Stimulated activated CD8-positive, alpha-beta memory T cell treated with anti-CD3 and anti-CD28 coated beads, Interleukin-2, amount 100 ng/mL, for 1 hour (primary cell): ENCODE measurements at places on chromosomes 3 and 15.

GRCh38 chr15:32641517-32642059 is at the start of gene SCG5:
Gene SCG5 (plus strand): TSS chr15:32641710. CDS start chr15:32643593, 1,883 bp downstream.
- no peak for DNase-seq

GRCh38 chr3:39414421-39414907 is 7.9 kb downstream of the RPSA start:
- DNase-seq = no peak

GRCh38 chr15:77144492-77145070 is 73.7 kb upstream of the TSPAN3 start:
- no peak for DNase-seq

GRCh38 chr3:52119826-52120225 is 34.4 kb downstream of the POC1A start:
- no peak for DNase-seq

DNA sequence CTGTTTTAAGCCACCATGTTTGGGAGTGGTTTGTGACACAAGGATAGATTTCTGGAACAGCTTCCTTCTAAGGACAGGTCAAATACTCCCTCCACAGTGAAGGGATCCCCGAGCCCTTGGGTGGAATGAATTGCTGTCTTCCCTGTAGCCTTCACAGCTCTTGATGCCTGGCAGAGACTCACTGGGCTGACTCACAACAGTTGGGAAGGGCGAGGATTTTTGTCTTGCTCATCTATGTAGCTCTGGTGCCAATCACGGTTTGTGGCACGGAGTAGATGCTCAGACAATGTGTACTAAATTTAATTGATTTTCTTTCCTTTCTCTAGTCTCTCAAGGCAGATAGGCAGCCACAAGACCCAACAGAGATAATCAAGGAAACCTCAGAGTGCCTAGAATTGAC is 27.0 kb downstream of the CRYGS start:
- no peak for DNase-seq

DNA sequence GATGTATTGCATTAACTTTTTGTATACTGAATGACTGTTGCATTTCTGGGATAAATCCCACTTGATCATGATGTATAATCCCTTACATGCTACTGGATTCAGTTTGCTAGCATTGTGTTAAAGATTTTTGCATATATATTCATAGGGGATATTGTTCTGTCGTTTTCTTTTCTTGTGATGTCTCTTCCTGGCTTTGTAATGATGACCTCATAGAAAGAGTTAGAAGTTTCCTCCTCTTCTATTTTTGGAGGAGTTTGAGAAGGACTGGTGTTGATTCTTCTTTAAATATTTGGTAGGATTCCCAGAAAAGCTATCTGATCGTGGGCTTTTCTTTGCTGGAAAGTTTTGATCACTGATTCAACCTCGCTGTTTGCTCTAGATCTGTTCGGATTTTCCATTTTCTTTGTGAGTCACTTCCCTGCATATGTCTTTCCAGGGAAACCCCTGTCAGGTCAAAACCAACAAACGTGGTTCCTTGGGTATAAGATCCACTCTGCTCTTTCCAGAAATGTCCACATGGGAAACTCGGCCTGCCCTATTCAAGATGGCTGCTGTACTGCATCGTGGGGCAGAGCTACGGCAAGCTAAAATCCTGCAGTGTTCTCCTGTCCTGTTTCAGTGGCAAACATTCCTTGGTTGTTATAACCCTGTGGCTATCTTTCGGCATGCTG is 120.4 kb downstream of the GABRG3 start:
- no peak for DNase-seq

DNA sequence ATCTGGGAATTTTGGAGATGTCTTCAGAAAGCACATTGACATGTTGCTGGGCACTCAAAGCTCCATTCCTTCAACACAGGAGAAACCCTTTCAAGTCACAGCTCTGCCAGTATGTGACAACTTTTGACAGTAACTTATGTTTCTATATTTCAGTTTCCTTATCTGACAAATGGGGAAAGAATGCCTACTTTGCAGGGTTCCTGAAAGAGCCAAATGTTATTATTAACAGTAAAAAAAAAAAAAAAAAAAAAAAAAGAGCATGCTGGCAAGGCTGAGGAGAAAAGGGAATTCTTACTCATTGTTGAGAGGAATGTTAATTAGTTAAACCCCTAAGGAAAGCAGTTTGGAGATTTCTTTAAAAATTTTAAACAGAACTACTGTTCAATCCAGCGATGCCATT is 272.5 kb upstream of the TGFBR2 start:
- DNase-seq = no peak

- no peak for DNase-seq
Observed at GRCh38 chr3:136938334-136938733, 19.4 kb upstream of the IL20RB start.

- no peak for DNase-seq
Observed at GRCh38 chr3:119626196-119626595, 28.5 kb downstream of the PLA1A start.

GRCh38 chr3:138861798-138862197 is 27.1 kb upstream of the PIK3CB start:
- DNase-seq = no peak

DNA sequence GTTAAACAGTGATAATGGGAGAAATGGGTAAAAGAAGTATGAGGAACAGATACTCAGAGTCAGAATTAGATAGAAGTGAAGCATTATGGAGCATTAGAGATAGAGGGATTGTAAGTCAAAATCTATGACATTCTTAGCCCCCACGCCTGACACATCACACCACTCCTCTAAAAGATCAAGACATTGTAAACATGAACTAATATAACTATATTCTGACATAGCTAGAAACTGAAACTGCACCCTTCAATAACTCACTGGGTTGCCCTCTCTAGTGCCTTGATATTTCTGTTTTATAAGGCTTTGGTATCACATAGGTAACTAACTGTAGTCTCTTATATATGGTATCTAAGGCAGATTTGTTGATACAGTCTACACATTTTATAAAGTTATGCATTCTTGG is 684.3 kb upstream of the DPPA4 start:
- DNase-seq = no peak

- no peak for DNase-seq
Observed at GRCh38 chr3:70180664-70181063, 131.8 kb downstream of the MDFIC2 start.

- no peak for DNase-seq
Observed at GRCh38 chr15:80288131-80288530, 36.1 kb upstream of the CTXND1 start.

GRCh38 chr15:31262901-31263671 is 63.5 kb upstream of the KLF13 start:
- DNase-seq = no peak

DNA sequence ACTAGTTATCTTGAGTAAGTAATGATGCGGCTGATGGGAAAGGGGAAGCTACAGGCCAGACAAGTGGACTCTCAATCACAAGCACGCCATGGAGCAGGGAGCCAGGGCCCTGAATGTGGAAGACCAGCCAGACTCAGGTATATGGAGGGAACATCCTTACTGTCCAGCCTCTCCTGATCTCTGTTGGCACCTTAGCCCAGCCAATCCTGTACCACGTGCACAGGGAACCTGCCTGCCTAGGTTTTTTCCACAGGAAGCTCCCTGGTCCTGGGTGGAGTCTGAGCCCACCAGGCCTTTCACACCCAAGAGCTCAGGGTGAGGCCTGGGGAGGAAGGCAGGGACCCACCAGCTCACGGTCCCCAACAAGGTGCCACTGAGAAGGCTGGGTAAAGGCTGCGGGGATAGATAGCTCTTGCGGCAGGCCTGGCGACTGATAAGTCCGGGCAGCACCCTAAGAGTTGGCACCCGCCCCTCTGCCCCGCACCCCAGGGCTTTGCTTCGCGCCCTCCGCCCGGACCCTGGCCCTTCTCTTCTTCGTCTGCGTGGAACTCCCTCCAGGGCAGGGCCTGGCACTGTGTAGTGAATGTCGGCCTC is 933 bp upstream of the APEH start:
- no peak for DNase-seq

DNA sequence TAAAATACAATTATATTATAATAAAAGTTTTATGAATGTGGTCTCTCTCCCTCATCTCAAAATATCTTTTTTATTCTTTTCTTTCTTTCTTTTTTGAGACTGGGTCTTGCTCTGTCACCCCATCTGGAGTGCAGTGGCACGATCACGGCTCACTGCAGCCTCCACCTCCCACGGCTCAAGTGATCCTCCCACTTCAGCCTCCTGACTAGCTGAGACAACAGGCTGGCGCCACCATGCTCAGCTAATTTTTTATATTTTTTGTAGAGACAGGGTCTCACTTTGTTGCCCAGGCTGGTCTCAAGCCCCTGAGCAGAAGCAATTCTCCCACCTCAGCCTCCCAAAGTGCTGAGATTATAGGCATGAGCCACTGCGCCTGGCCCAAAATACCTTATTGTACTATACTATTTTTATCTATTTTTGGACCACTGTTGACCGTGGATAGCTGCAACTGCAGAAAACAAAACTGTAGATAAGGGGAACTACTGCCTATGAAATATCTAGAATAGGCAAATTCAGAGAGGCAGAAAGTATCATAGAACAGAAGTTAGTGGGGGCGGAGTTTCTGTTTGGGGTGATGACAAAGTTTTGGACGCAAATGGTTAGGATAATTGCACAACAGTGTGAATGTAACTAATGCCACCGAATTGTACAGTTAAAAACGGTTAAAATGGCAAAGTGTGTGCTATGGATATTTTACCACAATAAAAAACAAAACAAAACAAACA is 66.6 kb downstream of the SLC12A8 start:
- DNase-seq = no peak

GRCh38 chr3:51401735-51402134 is 10.7 kb downstream of the RBM15B start:
- DNase-seq = no peak

GRCh38 chr15:90598031-90598577 is 68.4 kb downstream of the CRTC3 start:
- no peak for DNase-seq

GRCh38 chr3:185439745-185440466 is 58.9 kb downstream of the TMEM41A start:
- DNase-seq = no peak

DNA sequence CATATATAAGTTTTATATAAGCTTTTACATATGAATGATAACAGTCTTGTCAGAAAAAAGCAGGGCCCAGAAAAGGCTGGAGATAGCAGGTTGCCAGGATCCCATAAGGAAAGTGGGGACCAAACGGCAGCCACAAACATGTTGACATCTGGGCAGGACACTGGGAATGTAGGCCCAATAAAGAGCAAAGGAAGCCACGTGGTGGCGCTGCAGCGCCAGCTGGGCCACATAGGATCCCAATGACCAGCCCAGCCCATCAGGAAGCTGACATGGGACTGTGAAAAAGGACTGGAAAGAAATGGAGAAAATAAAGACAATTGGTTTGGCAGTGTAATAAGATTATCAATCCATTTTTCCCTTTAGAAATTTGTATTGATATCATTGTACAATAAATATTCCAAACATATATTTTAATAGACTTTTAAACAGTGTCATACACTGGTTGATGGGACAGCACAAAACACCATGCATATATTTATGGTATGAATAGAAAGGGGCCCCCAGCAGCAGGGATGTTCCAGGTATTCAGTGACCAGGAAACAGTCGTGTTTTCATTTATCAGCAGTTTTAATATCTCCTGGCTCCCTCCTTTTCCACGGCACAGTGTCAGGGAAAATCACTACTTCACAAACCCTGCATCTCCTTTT is 89.0 kb upstream of the STRIT1 start:
- no peak for DNase-seq

DNA sequence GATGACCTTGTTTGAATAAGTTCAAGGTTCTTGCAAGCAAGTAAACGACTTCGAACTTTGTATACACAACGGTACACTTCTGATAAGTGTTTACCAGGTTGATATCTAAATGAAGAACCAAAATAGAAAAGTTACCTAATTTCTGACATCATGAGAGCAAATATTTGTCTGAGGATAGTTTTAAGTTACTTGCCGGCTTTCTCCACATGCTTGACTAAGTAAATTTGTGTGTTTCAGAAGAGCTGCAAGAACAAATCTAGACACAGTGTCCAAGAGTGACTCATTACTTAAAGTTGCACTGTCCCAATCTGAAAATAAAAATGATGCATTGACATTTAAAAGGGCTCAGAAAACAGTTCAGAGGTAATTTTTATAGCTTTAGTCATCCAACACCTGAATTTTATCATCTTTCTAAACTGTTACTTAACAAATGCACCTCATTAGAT is 115.1 kb downstream of the HERC1 start:
- no peak for DNase-seq

GRCh38 chr3:73094129-73094528 is 32.7 kb downstream of the EBLN2 start:
- no peak for DNase-seq

- no peak for DNase-seq
Observed at GRCh38 chr3:126474498-126475412, 936 bp downstream of the ZXDC start.

DNA sequence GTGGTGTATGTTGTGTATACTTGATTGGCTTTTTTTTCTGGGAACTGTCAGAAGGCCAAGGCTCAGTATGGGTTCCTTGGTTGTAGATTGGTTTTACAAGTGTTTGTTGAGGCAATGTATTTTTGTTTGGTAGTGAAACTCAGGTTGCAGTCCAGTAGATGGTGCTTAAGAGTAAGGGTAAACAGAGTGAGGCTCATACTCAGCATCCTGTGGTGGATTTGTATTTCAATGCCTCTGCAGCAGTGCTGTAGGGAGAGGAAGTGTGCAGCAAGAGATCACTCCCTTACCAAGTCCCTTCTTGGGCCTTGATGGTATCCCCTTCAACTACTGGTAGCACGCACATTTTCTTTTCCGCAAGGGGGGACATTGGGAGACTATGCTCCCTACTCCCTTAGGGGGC is 428.5 kb upstream of the CNTN3 start:
- no peak for DNase-seq

DNA sequence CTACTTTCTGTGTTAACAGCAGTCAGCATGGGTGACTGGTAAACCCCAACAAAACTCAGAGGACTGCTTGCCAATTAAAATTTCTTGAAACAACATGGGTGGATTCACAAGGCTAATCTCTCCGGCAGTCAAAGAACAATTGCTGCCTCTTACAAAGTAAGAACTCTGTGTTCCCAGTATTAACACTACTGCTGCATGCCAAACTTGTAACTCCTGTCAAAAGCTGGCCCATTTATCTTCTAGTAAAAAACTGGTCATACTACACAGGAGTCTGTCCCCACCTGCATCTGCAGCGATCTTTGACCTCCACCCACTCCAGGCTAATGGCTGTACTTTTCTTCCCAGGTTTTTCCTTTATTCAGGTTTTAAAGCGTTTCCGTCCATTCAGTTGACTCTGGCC is 8.7 kb upstream of the ZNF589 start:
- no peak for DNase-seq
